A549 (cell line): ENCODE measurements at places on chromosomes 3 and 15.

DNA sequence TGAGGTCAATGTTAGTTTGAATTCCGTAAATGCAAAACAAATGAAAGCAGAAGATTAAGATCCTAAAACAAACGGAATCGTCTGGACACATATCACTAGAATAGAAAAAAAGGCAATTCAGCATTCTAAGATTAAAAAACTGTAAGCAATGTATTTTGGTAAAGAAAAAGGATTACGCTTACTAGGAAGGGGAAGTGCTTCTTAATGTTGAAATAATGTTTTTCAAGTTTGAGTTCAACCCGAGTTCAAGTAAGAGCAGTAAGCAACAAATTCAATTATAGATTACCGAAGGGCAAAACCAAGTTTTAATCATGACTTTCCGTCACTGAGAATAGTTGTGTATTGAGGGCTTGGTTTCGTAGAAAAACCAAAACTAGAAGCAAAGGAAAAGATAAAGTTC lies 637 bp downstream of the CIP2A start:
- no peak for DNase-seq

GRCh38 chr3:152296971-152297370 lies 28.2 kb downstream of the MBNL1 start:
- no peak for DNase-seq

DNA sequence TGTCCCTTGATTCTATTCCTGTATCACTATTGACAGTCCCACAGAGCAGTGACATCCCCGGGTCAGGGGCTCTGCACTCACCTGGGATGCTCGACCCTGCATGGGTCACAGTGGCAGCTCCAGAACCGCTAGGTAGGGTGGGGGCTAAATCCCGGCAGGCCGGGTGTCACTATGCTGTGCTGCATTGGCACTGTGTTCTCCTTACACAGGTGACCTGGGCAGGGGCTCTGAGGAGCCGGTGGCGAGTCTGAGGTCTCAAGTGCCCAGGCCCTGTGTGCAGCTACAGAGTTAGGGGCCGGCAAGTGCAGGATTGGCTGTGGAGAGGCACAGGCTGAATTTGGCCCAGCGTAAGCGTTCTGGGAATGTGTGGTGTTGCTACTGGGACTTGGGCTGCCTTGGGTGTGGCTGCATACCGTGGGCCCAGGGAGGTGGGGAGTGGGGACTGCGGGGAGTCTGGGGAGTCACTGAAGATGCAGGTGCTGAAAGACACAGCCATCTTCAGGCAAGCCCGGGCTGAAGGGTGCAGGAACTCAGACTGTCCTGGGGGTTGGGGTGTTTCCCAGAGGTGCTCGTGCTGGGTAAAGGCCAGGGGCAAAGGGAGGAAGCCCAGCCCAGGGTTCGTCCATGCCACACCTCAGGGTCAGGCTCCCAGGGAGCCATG lies 102.6 kb upstream of the PRR20G start:
- no peak for DNase-seq

- DNase-seq, result no peak
These were observed 7.4 kb downstream of the ARL14 start for GRCh38 chr3:160684368-160684740.

- DNase-seq, result no peak
These were observed 127.5 kb downstream of the RPLP1 start for GRCh38 chr15:69579950-69580618.
